ENCODE measurements at places on chromosomes 2 and 18. TPM values are rescaled to one million over a fixed set of nuclear protein-coding genes. Genes with fewer than 3 reads are reported as not detected.

DNA sequence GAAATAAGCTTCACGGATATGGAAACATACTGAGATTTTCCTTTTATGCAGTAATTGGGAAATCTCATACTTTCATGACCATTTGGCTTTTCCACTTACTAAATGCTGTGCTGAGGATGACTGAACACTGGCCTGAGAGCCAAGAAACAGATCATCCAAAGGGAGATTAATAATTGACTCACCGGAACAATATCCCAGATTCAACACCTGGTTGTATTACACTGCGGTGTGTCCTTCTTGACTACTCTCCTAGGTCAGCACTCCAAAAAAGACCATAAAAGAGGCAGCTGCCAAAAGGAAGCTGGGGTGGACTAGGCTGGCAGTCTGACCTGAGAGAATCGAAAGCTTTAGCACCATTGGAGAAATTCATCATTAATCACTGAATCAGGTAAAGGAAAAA lies 469.1 kb downstream of the CBLN2 start:
- DNase-seq = no peak

Gene HMSD
- not detected for total RNA-seq

Gene TNP1
- total RNA-seq = not detected

DNA sequence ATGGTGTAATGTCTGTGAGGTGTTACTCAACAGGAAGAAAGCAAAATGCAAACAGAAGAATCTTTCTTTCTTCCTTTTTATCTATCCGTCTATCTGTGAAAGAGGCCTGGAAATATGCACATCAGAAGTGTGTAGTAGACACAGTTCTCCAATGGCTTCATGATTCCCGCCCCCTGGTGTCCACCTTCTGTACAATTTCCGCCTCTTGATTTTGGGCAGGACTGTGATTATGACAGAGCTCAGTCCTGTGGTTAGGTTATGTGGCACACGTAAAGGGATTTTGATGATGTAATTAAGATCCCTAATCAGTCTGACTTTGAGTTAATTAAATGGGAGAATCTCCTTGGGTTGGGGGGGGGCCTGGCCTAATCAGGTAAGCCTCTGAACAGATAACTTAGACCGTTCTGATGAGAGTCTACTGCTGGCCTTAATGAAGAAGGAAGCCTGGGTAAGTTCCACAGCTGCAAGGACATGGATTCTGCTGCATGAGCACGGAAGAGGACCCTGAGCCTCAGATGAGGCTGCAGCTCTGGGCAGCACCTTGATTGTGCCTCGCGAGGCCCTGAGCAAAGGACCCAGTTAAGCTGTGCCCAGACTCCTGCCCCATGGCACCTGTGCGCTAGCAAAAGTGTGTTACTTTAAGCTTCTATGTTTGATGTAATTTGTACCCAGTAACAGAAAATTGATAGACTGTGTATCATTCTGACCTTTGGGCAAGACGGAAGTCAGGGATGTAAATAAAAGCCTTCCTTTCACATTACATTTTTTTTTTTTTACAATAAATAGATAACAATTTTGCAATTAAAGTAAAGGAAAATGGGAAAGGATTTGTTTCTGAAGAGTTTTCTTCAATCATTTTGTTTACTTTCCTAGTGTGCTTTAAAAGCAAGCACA lies 11.3 kb upstream of the KCNF1 start:
- DNase-seq = no peak

GRCh38 chr2:175363699-175364098 lies 182.2 kb upstream of the ATP5MC3 start:
- no peak for DNase-seq

DNA sequence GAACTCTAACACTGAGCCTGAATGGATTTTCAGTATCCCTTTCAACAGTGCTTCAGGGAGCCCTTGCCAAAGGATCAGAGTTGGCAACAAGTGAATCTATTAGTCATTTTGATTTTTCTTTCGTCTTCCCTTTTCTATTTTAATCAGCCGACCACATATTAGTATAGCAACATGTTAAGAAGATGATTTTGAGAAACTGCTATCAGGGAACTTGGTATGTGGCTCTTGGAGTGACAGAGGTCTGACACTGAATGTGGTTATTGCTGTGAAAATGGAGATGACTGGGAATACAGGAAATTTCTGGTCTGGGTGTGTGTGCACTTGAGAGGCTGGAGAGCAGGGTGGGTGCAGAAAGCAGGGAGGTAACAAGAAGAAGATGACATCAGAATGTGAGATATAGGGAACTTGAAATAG lies 28.7 kb upstream of the IL1RL1 start:
- no peak for DNase-seq

DNA sequence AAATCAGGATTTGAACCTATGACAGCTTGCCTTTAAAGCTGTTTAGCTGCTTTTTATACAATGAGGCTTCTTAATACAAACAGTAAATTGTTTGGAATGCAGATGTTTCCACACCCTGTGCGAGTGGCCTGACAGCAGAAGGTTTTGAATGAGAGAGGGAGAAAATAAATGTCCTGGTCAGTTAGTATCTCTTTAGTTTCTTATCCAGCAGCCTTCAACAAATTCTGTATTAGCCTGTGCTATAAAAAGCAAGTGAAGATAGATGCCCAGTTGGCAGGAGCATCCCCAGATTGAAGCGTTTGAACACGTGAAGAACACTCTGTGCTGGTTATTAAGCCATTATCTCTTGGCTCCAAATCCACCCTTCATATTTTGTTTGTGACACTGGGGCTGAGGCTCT lies 70.6 kb downstream of the CERS6 start:
- DNase-seq = no peak

- no peak for DNase-seq
Observed at GRCh38 chr18:62710417-62710816, 4.9 kb upstream of the PHLPP1 start.

- DNase-seq = no peak
Observed at GRCh38 chr2:47660168-47660567, 122.8 kb upstream of the MSH6 start.

Gene GYPC
- total RNA-seq = 0.74 TPM

- no peak for DNase-seq
Observed at GRCh38 chr2:233680361-233681045, 1.2 kb upstream of the UGT1A7 start.

DNA sequence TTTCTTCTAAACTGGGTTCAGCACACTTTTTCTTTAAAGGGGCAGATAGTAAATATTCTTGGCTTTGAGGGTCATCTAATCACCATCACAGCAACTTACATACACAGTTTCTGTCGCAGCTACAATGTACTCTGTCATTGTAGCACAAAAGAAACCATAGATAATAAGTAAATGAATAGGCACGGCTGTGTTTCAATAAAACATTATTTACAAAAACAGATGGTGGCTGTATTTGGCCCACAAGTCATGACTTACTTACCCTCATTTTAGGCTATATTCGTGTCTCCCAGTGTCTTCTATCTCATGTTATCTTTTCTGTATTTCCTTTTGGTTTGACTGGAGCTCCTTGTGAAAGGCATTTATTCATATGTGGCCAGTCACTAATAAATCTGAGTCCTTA lies 168.3 kb downstream of the MAP2 start:
- no peak for DNase-seq

- DNase-seq = no peak
Observed at GRCh38 chr18:6795307-6795706, 65.8 kb downstream of the ARHGAP28 start.

Data from pulmonary artery endothelial cell (primary cell).